ENCODE measurements at places on chromosomes 16 and 17.

GRCh38 chr16:52578007-52578828, 31.3 kb upstream of the TOX3 start:
- DNase-seq, result no peak

- peak; percentile 73 for DNase-seq
Observed at GRCh38 chr17:39653662-39654331, 11.4 kb upstream of the TCAP start.

DNA sequence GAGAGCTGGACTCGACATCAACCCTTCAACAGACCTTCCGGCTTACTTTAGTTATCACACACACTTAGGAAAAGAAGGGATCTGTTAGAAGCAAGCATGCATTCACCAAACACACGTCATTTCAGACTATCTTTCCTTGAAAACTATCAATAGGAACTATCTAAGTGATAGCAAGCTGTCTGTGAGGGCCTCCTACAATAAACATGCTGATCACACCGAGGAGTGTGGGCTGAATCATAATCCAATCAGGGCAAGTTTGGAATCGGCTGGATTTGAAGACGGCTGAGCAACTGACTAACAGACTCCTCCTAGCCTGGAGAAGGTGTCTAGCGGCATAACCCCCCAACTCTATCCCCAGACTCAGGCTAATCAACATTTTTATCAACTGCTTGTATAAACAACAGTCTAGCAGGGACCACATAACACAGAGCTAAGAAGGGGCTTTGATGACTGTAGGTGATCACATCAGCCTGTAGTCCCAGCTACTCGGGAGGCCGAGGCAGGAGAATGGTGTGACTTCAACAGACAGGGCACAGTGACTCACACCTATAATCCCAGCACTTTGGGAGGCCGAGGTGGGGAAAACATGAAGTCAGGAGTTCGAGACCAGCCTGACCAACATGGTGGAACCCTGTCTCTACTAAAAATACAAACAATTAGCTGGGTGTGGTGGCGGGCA, 14.1 kb downstream of the NXN start:
- peak; percentile 38 for DNase-seq

GRCh38 chr17:72850410-72851118, 241.9 kb downstream of the SLC39A11 start:
- DNase-seq, result no peak

DNA sequence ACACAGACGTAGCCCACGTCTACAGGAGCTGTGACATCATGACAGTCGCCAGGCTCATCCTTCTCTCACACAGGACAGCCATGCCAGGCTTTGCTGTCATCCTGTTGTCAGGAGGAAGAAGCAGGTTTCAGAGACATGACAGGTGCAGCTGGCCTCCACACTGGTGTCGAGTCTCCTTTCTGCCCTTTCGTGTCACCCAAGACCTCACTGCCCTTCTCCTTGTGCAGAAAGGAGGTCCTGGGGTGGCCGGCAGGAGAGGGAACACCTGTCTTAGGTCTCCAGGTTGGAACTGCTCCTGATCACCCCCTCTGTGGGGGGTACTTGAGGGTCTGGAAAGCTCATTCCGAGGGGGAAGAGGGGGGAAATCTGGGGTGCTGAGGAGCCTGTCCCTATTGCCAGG, 41.6 kb upstream of the IRF8 start:
- no peak for DNase-seq

GRCh38 chr16:10497132-10498101, 83.0 kb downstream of the EMP2 start:
- no peak for DNase-seq

DNA sequence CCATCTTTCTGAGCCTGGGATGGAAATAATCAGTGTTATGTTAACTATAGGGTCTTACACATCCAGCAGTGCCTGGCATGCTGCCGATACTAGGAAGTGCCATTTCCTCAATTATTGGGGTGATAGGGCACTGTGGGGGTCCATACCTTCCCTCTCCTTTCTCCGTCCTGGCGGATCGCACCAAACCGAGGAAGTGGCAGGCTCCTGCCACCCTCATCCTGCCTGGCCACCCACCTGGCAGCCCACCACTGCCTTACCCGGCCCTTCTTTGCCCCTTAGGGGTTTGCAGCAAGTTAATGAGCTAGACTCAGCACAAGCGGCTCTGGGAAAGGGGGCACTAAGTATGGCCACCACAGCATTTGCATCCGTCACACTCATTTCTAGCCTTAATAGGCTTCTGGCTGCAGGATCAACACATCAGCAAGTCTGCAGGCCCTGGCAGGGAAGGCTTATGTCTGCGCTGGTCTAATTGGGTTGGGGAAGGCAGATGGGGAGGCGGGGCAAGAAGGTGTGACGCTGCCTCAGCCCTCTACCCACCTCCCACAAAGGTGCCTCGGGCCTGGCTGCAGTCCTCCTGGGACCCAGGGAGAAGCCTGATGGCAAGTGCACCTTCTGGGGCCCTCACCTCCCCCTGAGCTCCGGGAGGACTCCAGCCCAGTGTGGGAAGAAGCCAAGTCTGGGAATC, 28.6 kb downstream of the DCAKD start:
- DNase-seq, result no peak

- peak; percentile 77 for DNase-seq
Observed at GRCh38 chr16:14529010-14529669, 100.9 kb downstream of the PARN start.

DNA sequence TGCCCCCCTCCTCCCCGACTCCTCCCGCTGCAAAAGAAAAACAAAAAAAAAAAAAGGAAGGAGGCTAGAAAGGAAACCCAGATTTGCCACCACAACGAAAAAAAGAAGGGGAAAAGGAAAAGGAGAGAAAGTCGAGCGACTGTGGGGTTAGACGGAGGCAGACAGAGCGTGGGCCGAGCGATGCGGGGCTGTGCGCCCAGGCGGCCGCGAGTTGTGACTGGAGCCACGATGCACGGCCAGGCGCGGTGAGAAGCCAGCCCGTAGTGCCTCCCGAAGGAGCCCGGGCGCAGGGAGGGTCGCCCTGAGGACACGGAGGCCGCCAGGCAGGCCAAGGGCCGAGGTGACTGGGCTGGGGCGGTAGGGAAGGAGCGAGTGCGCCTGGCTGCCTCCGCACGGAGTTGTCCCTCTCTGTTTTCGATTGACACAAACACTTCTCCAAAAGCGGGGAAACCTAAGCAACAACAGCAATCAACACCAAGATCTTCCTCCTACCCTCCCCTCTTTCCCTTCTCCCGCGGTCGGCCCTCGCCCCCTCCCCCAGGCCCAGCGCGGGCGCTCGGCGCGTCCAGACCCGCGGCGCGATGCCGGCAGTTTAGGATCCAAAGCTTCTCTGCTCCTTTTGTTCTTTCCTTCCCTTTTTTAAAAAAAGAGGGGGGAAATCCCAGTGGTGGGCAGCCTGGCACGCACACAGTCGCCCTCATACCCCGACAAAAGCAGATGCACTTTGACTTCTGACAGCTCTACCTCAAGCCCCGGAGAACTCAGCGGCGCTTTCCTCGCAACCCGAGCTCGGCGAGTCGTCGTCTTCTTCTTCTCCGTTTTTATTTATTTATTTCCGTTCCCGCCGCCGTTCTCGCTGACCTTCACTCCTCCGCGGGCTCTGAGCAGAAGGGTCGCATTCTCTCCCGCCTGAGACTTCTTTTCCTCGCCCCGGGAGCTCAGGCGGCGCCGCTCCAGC, at the start of gene LHX1:
Gene LHX1 (plus strand): TSS at position 475 of the 958 bp plus-strand sequence. CDS start 723 bp downstream, outside the sequence.
- DNase-seq, result no peak

DNA sequence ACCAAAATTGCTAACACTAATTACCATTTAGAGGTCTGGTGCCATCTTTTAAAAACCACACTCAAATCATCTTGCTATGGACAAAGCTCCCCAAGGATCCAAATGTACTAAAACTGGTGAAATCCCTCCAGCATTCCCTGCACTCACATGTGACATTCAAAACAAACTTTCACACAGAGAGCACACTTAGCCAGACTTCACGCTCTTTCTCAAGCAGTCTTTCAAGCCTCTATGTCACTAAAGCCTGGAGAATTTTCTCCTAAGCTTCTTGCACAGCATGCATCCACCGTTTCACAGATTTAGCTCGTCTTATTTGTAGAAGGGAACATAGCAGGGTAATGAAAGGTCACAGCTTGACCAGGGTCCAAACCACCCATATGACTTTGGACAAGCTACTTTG, 19.3 kb downstream of the CMTM3 start:
- no peak for DNase-seq

DNA sequence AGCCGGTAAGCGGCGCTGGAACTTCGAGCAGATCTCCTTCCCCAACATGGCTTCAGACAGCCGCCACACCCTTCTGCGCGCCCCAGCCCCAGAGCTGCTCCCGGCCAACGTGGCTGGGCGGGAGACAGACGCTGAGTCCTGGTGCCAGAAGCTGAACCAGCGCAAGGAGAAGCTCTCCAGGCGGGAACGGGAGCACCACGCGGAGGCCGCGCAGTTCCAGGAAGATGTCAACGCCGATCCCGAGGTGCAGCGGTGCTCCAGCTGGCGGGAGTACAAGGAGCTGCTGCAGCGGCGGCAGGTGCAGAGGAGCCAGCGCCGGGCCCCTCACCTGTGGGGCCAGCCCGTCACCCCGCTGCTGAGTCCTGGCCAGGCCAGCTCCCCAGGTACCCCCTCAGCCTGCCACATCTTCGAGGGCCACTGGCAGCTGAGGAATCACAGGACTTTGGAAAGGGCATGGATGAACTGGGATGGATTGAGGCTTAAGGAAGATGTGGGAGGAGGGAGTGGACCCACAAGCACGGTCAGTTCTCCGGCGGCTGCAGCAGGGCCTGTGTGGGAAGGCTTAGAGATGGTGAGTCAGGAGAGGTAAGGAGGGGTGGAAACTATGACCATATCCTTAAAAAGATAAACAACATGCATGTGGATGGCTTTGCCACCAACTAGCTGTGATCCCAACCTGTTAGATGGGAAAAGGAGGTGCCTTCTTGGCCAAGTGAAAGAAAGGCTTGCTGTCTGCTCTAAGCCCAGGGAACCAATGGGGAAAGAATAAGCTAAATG, 3.4 kb upstream of the LLGL2 start:
- no peak for DNase-seq

DNA sequence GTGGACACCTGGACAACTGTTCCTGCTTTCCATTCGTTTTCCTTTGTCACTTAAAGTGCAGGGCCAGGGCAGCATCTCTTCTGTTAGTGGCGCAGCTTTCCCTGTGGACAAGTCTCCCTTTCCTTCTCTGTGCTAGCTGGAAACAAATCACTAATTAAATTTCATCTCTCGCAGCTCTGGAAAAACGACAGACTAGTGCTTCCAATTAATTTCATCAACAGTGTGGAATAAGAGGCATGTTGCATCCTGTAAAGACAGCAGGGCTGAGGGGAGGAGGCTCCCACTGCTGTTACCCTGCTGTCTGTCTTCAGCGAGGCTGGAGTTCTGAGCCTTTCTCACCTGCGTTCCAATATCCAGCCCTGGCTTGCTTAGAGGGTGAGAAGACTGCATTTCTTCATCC, 352.1 kb upstream of the HSBP1 start:
- no peak for DNase-seq

GRCh38 chr17:75308732-75309629, 19.7 kb upstream of the SLC25A19 start:
- no peak for DNase-seq

- DNase-seq, result no peak
Observed at GRCh38 chr17:41463746-41464145, 3.4 kb downstream of the KRT32 start.

DNA sequence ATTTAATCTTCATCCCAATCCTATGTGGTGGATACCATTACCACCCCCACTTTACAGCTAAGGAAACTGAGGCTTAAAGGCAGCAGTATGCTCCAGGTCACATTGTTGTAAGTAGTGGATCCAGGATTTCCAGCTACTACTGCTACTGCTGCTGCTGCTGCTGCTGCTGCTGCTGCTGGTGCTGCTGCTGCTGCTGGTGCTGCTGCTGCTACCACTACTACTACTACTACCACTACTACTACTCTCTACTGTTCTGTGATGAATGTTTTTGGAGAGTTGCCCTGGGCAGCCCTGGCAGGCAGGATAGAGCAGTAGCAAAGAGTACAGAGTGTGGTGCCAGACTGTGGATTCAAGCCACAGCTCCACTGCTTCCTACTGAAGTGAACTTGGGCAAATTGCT, 49.3 kb upstream of the SLC12A3 start:
- peak; percentile 47 for DNase-seq

GRCh38 chr17:48611681-48612455, 1.1 kb upstream of the HOXB7 start:
- no peak for DNase-seq

DNA sequence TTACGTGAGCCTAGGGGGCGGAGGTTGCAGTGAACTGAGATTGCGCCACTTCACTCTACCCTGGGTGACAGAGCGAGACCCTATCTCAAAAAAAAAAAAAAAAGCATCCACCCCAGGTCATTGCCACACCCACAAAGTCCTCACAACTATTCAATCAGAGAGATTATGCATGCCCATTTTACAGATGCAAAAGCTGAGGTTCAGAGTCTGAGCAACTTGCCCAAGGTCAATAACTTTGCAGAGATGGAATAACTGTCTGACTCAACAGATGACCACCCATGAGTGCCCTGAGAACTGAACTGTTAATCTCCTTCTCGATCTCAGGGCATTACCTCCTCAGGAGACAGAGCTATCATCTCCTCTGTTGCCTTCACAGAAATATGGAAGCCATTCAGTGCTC, 5.5 kb upstream of the TMEM114 start:
- no peak for DNase-seq

DNA sequence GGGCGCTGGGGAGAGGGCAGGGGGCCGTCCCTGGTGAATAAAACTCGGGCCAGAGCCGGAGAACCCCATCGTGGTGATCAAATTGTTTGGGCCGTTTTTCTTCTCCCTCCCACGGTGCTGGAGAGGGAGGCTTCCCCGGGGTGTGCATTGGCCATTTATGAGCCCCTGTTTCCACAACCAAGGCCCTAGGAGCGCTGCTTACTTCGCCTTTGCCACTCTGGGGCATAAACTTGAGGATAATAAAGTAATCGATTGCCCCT, 544 bp downstream of the CCP110 start:
- DNase-seq, result no peak

GRCh38 chr16:81136390-81137335, 40.5 kb upstream of the GCSH start:
- DNase-seq, result no peak

- no peak for DNase-seq
Observed at GRCh38 chr16:27169511-27170071, 33.7 kb upstream of the KDM8 start.

DNA sequence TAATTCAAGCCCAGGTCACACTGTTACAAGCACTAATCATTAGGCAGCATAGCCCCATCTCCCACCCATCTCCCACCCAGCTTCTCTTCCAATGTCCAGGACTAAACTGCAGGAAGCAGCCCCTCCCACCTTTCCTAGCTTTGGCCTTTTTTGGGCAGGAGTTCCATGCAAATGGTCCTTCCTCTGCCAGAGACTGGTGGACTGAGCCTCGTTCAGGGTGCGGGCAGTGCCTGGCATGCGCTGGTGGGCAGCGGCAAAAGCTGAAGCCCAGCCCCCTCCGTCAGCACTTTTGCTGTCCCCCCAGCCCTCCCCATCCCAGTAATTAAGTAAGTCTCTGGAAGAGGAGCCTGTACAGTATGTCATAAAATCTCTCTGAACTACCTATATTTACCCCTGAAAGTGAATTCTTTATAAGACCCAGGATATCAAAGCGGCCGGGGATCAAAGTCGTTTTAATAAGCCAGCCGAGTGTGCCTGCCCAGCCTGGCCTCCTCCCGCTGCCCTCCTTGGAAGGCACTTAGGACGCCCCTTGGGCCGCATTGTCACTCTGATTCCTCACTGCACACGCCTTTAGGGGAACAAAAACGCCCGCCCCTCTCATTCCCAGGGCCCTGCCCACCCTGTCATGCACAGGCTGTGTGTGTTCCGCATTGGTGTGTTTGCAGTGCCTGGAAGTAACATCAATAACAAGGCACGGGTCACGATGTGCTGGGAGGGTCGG, 109.9 kb downstream of the IRX5 start:
- no peak for DNase-seq

All from heart left ventricle (tissue), 16 donors.